ENCODE measurements at places on chromosomes 5 and 9.
A peak's percentile ranks its signal among the peaks of the same experiment; 100 is the strongest.

GRCh38 chr9:109244179-109245132, 76.4 kb downstream of the EPB41L4B start:
- peak; percentile 63 for DNase-seq

DNA sequence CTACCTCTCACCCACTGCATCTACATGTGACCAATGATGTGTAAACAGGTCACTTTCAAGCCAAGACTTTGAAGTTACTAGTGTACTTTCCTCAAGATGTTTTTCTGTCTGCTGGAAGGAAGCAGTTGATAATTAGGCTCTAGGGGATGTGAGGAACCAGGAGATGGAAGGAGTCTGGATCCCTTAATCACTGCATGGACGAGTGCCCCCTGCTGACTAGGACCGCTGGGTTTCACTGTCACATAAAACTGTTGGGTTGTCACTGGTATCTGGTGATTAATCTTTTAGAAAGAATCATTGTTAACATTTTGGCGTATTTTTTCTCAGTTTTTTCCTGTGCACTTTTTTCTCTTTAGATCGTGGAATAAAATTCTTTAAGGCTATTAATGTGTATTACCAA, 79.5 kb downstream of the SREK1 start:
- no peak for DNase-seq

DNA sequence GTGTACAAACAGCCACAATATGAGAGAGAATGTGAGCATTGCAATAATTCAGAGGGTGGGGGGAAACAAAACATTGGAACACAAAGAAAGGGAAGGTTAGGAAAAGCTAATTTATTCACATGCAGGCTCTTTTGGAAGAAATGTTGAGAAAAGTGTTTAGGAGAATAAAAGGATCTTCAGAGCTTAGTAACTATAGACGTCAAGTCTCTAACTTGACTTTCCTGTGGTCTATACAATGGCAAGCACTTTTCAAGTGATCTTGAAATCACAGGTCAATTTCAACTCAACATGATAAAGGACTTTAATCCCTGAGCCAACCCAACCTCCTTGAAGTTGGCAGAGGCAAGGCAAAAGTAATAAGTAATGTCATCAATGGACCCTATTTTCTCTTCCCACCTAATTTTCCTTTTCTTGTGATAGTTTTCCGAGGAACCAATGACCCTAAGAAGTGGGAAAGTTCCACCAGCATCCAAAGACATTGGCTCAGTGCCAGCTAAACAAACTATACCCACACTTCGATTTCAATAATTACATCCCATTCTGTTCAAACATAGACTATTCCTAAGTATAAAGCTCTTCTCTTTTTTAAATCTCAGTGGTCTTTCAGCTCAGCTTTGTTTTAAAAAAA, 23.7 kb downstream of the RFK start:
- peak; percentile 14 for DNase-seq

- no peak for DNase-seq
Measured at GRCh38 chr5:62578540-62578939, at the start of gene LRRC70. Gene LRRC70 (plus strand): TSS chr5:62578819. CDS start chr5:62579439, 620 bp downstream.

- DNase-seq, result no peak
Measured at GRCh38 chr5:148653836-148654781, at the start of gene HTR4. Gene HTR4 (minus strand): TSS chr5:148654527. CDS start chr5:148637014, 17,513 bp downstream.

DNA sequence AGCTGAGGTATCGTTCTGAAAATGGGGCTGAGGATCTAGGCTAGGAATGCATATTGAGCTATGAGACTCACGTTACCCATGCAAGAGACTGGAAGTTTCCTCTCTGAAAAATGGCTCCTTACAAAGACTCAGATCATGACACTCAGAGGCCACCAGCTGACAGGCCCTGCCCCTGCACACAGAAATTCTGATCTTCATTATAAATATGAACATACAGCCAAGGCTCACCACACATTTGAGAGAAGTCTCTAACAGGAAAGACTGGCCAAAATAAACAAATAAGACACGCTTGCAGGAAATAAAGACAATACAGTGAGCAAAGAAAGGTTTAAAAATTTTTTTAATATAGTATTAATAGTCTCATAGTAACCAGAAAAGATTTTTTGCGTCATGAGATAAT, 365.9 kb downstream of the NFIB start:
- no peak for DNase-seq

DNA sequence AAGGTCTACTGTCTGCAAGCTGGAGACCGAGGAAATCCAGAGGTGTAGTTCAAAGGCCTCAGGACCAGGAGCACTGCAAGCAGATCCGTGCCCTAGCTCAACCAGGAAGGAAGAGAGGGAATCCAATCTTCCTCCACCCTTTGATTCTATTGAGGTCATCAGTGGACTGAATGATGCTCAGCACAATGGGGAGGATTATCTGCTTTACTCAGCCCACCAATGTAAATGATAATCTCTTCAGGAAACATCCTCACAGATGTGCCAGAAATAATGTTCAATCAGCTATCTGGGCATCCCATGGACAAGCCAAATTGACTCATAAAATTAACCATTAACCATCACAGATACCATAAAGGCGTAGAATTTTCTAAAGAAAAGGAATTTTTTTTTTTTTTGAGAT, 92.0 kb downstream of the BASP1 start:
- DNase-seq, result no peak

DNA sequence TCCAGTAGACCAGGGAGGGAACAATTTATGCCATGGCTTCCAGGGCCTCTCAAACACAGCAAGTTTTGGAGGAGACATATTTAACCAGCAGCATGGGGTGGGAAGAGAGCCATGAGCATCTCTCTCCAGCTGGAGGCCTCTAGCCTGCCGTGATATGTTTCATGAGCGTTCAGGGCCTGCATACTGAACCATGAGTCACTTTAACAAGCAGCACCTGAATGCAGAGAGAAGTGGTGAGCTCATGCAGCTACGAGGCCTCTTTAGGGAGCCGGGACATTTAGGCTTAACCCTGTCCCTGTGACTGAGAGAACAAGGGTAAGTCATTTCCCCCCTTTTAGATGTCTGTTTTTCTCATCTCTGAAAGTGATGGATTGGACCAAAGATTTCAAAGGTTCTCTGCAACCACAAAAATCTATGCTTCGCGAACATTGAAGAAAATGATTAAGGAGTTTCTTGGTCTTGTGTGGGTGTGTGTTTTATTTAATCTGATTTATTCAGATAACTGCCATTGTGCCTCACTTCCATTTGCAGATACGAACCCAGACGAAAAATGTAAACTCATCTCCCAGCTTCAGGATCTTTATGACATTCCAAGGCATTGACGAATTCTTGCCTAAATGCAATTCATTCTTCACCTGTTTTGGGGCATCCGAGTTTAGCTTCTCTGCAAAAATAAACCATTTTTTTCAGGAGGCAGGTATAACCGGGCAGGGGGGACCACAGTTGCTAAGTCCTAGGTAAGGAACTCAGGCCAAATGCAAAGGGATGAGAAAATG, 157.0 kb downstream of the GABBR2 start:
- DNase-seq, result no peak

DNA sequence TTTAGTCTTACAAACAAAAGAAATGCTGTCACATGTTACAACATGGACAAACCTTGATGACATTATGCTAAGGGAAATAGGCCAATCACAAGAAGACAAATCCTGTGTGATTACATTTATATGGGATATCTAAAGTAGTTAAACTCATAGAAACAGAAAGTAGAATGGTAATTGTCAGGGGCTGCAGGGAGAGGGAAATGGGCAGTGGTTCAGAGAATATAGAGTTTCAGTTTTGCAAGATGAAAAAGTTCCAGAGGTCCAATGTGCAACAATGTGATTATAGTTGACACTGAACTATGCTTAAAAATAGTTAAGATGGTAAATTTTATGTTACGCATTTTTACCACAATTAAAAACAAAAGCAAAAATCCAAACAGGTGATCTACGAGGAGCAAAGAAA, 265.5 kb downstream of the NDUFS4 start:
- DNase-seq, result no peak

GRCh38 chr5:18745988-18746615, 1111.8 kb downstream of the TAF11L14 start:
- DNase-seq, result peak; percentile 8

DNA sequence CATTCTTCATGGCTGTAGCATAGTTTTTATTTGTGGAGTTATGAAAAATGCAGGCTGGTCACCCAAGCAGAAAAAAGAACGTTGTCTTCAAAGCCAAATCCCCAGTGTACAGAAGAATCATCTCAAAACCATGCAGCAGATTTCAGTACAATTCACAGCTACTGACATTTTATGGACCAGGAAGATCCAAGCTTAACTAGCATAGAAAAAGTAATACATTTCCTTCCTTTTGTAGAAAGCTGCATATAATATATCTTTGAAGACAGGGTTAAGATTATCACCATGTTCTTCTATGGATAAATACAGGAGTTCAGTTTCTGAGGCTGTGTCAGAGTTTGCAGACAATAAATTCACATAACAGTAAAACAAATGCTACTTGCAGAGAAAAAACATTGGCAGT, 1054.8 kb upstream of the C9orf72 start:
- DNase-seq, result no peak

DNA sequence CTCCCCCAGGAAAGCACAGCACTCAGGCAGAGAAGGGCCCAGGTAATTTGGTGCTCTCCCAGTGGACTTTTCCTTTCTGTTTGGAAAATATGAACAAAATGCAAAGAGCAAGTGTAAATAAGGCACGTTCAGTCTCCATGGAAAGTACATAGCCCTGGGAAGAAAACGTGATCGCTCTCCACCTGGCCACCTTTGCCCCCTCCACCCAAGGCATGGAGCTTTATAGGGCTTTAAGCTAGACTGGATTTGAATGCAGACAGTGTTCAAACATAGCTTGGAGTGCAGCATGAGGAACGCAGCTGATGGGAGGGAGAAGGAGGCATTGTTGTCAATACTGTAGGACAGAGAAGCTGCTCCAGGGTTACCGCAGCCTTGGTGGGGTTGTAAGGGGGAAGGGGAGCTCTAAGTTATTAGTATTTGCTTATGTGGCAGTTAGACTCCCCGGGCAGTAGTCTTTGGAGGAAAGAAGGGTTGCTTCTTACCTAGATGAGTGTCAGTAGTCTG, 500.2 kb downstream of the SPOCK1 start:
- DNase-seq, result no peak

Data from left lung (tissue), 14 donors.